ENCODE measurements at places on chromosomes 1 and 21.

DNA sequence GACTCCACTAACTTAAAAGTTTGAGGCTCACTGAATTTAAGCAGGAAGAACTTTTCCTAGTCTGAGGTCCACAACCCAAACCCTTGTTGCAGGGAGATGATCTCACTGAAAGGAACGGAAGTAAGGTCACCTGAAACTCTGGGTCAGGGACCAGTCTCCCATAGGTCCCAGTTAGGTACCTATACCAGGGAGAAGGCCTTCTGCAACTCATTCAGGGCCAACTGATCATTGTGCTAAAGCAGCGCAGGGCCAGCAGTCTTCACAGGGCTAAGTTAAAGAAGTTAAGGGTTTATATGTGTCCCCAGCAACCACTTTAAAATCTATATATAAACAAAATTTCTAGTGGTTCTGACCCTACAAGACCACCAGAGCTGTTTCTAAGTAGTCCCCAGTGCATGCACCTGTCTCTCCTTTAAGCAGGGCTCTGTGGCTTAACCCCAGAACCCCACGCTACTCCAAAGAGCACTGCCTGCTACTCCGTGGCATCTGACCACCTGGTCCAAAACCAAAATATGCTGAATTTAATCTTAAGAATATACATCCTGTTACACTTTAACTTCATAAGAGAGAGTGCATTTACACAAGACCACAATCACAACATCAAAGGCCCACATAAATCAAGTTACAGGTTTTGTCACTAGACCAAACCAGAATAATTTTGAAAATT lies 2.8 kb downstream of the SRSF10 start:
- no peak for DNase-seq

DNA sequence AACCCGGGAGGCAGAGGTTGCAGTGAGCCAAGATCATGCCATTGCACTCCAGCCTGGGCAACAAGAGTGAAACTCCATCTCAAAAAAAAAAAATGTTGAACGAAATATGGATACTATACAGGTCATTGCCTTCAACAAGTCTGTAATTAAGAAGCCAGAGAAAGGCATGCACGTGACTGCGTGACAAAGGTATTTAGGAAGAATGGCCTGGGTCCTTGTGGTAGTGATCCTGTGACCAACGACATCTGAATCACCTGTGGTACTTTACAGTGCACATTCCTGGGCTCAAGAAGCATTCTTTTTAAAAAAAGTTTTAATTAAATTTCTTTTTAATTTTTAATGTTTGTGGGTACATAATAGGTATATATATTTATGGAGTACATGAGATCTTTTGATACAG lies 115.0 kb downstream of the GREM2 start:
- DNase-seq, result no peak

DNA sequence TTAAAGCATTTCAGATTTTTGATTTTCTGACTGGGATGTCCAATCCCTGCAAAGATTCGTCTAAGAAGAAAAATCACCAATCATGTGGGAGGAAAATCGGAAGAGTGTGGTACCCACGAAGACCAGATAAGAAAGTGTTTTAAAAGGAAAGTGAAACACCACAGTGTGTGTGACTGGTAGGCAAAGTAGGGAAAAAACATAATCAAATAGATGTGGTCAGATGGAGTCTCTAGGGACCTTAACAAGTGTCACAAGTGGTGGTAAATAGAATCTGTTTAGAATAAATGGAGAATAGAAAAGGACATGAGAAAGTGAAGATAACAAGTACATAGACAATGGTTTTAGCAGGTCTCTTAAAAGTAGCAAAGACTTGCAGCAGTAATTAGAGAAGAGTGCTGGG lies 154.6 kb downstream of the SLC30A10 start:
- DNase-seq, result no peak

DNA sequence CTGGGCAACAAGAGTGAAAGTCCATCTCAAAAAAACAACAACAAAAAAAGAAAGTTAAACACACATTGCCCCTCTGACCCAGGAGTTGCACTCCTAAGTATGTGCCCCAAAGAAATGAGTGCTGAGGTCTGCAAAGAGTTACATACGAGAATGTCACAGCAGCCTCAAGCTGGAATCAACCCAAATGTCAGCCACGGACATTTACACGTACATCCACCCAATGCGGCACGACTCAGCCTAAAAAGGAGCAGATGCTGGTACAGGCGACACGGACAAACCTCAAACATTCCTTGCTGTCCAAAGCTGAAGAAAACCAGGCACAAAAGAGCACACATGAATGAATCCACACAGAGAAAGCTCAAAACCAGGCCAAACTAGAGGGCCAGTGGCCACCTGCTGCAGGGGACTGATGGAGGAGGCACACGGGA lies 46.8 kb upstream of the ECE1 start:
- no peak for DNase-seq

- DNase-seq, result no peak
These were observed 1.1 kb downstream of the THRAP3 start for GRCh38 chr1:36225283-36225899.

DNA sequence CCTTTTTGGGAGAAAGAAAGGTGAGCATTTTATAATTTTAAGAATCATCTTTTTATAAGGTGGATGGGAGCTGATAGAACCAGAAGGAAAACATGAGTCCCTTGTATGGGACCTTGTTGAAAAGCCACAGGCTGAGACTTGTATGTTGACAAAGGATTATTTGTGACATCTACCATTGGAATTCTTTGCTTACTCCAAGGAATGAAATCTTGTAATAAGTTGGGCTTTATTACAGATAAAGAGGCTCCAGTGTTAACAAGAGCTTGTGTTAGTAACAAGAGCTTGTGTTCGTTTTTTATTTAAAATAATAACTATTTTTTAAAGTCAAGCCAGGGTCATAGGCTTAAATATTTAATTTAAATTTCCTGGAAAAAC lies 201.1 kb upstream of the CHRM3 start:
- no peak for DNase-seq

All from inflammatory macrophage treated with lipopolysaccharide for 1 hour (primary cell).